Activated naive CD4-positive, alpha-beta T cell treated with anti-CD3 and anti-CD28 coated beads for 36 hours (primary cell): ENCODE measurements at places on chromosomes 7 and 10. TPM values are rescaled to one million over a fixed set of nuclear protein-coding genes. Genes with fewer than 3 reads are reported as not detected.

The SLC16A9 gene
- 0.86 TPM for total RNA-seq

The TAS2R5 gene
- total RNA-seq, result 0.99 TPM

The SLK gene
- total RNA-seq, result 16.1 TPM

The AASS gene
- total RNA-seq, result 1.9 TPM

The FMC1 gene
- 10.6 TPM for total RNA-seq

The CTAGE8 gene
- 1.3 TPM for total RNA-seq

The OR13A1 gene
- not detected for total RNA-seq

DNA sequence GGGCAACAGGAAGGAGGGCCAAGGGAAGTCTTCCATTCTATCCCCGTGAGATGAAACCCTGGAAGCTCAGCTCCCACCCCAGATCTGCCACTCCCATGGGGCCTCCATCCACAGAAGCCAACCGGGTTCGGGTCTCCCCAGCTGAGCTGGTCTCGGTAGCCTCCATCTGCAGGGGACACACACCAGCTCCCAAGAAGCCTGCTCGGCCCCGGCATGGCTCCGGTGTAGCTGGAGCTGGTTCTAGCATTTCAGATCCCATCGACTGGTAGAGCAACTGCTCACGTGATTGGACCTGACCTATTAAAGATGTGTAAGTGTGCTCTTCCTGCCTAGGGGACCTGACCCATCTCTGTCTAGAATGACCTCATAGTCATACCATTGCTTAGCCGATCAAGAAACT lies 138.0 kb downstream of the PRKAG2 start:
- no peaks in the 10 kb centered on the region for H3K36me3 ChIP-seq
- no peaks in the 10 kb centered on the region for H3K27me3 ChIP-seq
- peaks cover 21% of the 10 kb centered on the region for H3K4me1 ChIP-seq
- H3K27ac ChIP-seq, result no peak overlapping the region
- H3K4me3 ChIP-seq, result no peak overlapping the region
- no peak for DNase-seq

DNA sequence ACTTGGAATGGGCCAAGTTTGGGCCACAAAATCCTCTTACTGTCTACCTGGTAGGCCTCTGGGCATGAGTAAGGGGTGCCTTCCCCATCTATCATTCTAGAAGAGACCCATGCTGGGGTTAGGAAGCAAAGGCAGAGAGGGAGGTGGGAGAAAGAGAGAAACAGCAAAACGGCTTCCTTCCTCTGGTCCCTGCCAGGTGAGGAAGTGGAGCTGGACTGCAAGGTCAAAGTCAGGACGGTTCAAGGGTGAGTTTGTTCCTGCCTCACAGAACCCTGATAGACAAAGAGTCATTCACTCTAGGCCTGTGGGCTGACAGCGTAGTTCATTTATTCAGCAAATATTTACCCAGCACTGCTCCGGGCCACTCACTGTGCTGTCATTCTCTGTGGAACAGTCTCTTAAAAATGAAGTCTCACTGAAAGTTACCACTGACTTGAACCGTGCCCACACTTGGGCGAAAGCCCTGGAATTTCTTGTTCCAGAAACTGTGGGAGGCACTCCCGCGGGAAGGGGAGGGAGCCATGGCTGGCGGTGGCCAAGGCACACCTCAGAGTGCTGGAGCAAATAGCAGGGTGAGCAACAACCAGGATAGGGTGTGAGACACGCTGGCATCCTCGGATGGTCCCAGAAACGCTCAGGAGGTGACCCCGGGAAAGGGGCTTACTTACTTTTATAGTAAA lies 26.2 kb upstream of the ECHDC3 start:
- no peak for DNase-seq
- H3K4me3 ChIP-seq, result no peak overlapping the region
- no peaks in the 10 kb centered on the region for H3K36me3 ChIP-seq
- peaks cover 9% of the 10 kb centered on the region for H3K4me1 ChIP-seq
- peaks cover 30% of the 10 kb centered on the region for H3K27me3 ChIP-seq

- no peaks in the 10 kb centered on the region for H3K27me3 ChIP-seq
- H3K4me3 ChIP-seq, result no peak overlapping the region
- H3K36me3 ChIP-seq, result no peaks in the 10 kb centered on the region
- H3K27ac ChIP-seq, result no peak overlapping the region
- DNase-seq, result no peak
Observed at GRCh38 chr10:67242528-67242927, 316.7 kb downstream of the LRRTM3 start.

GRCh38 chr10:4080225-4080805 lies 295.3 kb upstream of the KLF6 start:
- H3K36me3 ChIP-seq, result no peaks in the 10 kb centered on the region
- peaks cover 24% of the 10 kb centered on the region for H3K4me1 ChIP-seq
- H3K27me3 ChIP-seq, result no peaks in the 10 kb centered on the region
- H3K27ac ChIP-seq, result no peak overlapping the region
- no peak for DNase-seq

DNA sequence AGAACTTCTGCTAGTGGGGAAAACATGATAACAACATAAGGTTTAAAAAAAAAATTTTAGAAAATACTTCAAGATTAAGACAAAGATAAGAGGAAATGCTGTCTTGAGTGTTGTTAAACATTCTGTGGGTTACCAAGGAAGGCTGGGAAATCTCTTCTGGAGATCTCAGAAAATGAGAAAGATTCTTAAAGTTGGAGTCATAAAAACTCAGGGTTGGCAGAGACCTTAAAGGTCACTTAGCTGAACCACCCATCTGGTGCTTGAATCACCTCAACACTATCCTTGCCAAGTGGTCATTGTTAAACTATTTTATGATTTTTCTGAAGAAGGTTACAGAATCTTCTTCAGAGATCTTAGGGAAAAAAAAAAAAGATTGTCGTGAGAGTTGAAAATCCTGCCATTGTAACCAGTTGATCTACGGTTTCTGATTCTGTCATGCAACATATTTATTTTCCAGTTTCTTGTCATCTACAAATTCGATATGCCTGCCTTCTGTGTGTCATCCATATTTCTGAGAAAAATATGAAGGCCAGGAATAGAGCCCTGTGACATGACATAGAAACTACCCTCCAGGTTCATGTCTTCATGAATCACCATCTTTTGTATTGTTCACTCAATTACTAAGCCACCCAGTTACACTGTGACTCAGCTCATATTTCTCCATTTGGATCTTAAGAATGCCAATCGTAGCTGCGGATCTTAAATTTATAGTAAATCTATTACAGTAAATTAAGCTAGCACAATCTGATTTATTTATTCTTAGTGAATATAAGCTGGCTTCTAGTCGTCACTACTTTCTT lies 179.2 kb downstream of the ST7 start:
- H3K27ac ChIP-seq, result no peak overlapping the region
- H3K4me1 ChIP-seq, result no peaks in the 10 kb centered on the region
- DNase-seq, result no peak

- H3K4me3 ChIP-seq, result no peak overlapping the region
- DNase-seq, result no peak
- H3K27me3 ChIP-seq, result no peaks in the 10 kb centered on the region
- no peaks in the 10 kb centered on the region for H3K4me1 ChIP-seq
- H3K27ac ChIP-seq, result no peak overlapping the region
- peaks cover 13% of the 10 kb centered on the region for H3K36me3 ChIP-seq
Observed at GRCh38 chr10:60175441-60175971, 214.2 kb downstream of the ANK3 start.

DNA sequence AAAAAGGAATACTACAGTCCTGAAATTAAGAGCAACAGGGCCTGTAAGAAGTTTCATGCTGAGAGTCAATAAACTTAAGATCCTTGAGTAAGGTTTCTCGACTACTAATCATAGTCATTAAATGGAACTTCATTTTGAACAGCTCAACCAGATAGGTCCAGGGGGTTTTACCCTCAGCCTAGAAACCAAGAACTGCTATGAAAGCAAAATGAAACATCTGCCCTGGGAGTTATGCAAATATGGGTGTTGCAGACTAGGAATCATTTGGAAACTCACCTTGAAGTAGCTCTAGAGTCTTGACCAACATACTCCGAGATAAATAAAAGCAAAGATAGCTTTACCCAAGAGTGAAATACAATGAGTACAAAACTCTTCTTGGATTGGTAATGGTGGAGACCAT lies 128.0 kb downstream of the HGF start:
- DNase-seq, result no peak
- no peaks in the 10 kb centered on the region for H3K4me1 ChIP-seq
- no peaks in the 10 kb centered on the region for H3K36me3 ChIP-seq
- no peak overlapping the region for H3K4me3 ChIP-seq
- H3K27me3 ChIP-seq, result no peaks in the 10 kb centered on the region

DNA sequence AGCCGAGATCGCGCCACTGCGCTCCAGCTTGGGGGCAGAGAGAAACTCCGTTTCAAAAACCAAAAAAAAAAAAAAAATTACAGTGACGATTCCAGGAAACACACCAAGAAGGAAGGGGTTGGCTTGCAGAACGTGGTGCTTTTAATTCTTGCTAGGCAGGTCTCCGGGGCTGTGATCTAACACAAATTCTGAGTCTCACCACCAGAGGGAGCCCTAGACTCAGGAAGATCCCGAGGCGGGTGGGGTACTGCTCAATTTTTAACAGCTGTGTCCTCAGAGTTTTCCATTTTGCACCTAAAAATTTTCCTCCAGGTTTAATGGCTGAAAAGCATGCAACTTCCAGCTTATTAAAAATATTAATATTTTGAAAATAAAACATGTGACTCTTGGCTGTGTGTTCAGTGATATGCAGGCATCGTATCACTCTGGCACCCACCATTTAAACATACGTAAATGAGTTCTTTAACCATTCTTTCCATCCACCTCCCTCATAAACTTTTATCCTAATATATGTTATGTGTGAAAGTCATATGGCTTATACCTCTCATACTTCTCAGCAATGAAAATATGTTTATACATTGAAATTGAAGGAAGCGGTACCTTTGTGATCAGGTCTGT lies 26.5 kb upstream of the NUB1 start:
- DNase-seq, result peak; percentile 87
- no peak overlapping the region for H3K27ac ChIP-seq
- H3K4me3 ChIP-seq, result peak overlapping the region; percentile 44
- peaks cover 9% of the 10 kb centered on the region for H3K4me1 ChIP-seq
- H3K36me3 ChIP-seq, result peaks cover 1% of the 10 kb centered on the region

DNA sequence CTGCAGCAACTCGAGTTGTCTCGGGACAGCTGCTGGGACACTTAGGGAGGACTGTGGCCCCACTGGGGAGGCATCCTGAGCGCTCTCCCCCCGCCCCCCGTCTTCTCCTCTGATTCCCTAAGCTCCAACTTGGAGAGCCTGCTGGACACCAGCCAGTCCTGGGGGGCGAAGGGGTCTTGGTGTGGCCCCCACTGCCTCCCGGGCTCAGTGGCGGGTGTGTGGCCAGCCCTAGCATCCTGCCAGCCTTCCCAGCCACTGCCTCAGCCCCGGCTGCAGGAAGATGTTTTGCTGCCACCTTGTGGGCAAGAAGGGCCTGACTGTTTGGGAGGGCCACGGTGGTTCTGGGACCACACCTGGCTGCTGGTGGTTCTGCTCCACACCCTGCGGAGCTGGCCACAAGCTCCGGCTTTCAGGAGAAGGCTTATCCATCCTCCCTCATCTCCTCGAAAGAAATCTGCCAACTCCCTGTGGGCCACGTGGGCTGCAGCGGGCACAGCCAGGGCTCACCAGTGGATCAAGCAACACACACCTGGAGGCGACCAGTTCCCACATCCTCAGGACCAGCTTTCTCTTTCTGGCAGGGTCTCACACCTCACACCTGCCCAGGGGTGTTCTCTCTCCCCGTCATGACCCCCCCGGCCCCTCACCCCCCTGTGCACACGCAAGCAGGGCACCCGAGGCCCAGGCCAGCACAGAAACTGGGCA lies 24.8 kb downstream of the AGAP3 start:
- H3K4me1 ChIP-seq, result no peaks in the 10 kb centered on the region
- no peaks in the 10 kb centered on the region for H3K36me3 ChIP-seq

GRCh38 chr7:140678081-140678815 lies 5.5 kb downstream of the ADCK2 start:
- H3K27ac ChIP-seq, result no peak overlapping the region
- no peaks in the 10 kb centered on the region for H3K27me3 ChIP-seq
- no peak overlapping the region for H3K4me3 ChIP-seq
- H3K4me1 ChIP-seq, result peaks cover 34% of the 10 kb centered on the region

- H3K4me1 ChIP-seq, result no peaks in the 10 kb centered on the region
- H3K4me3 ChIP-seq, result no peak overlapping the region
- no peak for DNase-seq
- peaks cover 3% of the 10 kb centered on the region for H3K27me3 ChIP-seq
- no peaks in the 10 kb centered on the region for H3K36me3 ChIP-seq
- H3K27ac ChIP-seq, result no peak overlapping the region
Observed at GRCh38 chr7:20665096-20665495, 49.6 kb downstream of the ABCB5 start.

- peaks cover 18% of the 10 kb centered on the region for H3K4me1 ChIP-seq
- DNase-seq, result no peak
- no peak overlapping the region for H3K4me3 ChIP-seq
- H3K36me3 ChIP-seq, result no peaks in the 10 kb centered on the region
Observed at GRCh38 chr7:36761835-36762234, 37.5 kb upstream of the AOAH start.

DNA sequence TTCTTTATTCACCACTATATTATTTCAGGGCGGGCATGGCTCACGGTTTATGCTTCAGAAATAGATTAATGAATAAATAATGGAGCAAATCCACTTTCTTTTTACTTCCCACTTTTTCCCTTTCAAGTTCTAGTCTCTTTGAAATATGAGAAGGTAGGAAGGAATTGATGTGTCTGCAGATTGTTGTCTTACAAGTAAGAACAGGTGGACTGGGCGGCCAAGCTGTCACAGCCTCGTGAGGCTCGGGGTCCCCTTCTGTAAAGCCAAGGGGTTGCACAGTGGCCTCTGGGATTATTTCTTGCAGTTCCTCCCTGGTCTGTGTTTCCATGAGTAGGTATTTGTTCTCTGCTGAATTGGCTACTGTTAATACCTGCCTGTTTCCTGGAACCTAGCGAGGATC lies 11.2 kb downstream of the VWA2 start:
- DNase-seq, result no peak
- peaks cover 3% of the 10 kb centered on the region for H3K27me3 ChIP-seq
- H3K4me3 ChIP-seq, result no peak overlapping the region
